ENCODE measurements at places on chromosomes 13 and 19.

GRCh38 chr13:33537676-33538075 is 252.1 kb upstream of the STARD13 start:
- no peak for DNase-seq

DNA sequence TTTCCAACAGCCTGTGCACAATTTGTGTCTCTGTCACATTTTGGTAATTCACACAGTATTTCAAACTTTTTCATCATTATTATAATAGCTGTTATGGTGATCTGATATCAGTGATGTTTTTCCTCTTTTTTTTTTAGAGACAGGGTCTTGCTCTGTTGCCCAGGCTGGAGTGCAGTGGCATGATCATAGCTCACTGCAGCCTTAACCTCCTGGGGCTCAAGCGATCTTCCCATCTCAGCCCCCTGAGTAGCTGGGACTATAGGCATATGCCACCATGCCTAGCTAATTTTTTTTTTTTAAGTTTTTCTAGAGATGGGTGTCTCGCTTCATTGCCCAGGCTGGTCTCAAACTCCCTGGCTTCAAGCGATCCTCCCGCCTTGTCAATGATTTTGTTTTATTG is 5.8 kb downstream of the MARK4 start:
- no peak for DNase-seq

DNA sequence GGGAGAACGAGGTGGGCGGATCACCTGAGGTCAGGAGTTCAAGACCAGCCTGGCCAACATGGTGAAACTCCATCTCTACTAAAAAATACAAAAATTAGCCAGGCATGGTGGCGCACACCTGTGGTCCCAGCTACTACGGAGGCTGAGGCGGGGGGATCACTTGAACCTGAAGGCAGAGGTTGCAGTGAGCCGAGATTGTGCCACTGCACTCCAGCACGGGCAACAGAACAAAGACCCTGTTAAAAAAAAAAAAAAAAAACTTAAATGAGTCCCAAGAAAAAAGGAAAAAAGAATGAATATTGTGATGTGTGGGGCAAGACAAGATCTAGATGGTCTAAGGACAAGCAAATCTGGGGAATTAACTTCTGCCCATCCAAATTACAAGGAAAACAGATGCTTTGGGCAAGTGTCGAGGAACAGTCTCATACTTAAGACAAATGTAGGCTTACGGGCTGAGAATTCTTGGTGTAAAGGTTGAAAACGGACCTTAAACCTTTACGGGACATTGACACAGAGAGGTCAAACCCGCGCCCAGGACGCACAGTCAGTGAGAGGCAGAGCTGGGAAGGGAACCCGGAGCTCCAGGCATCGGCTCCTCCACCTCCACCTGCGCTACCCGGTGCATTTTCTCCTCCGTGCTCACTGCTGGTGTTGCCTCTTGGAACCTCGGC is 656 bp upstream of the ZNF324 start:
- no peak for DNase-seq

DNA sequence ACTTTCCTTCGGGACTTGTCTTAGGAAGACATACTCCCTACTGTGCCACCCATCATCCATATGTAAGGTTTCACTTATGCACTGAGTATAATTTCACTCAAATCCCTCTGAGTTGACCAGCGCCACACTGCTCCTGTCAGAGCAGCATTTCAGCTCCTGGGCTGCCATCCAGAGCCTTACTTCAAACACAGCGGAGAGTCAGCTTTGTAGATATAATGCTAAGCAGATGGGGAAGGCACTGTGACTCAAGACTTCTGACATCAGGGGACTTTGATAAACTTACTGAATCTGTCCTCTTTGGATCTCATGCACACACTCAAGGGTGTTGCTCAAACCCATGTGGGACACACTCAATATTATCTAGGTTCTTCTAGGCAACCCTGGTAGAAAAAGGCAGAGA is 34.9 kb downstream of the DOCK9 start:
- DNase-seq: no peak

DNA sequence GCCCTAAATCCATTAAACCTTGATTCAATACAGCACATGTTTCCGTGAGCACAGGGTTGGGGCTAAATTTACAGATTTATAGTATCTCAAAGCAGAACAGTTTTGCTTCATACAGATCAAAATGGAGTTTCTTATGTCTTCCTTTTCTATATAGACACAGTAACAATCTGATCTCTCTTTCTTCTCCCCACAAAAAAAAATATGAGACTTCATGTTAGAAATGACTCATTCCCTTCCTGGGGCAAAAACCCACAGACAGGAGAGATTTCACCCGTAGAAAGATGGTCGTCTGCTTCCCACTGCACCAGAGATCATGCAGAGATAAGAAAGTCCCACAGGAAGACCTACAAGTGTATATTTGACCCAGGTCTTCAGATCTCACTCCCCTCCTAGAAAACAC is 7.7 kb upstream of the ZNF611 start:
- DNase-seq: no peak

DNA sequence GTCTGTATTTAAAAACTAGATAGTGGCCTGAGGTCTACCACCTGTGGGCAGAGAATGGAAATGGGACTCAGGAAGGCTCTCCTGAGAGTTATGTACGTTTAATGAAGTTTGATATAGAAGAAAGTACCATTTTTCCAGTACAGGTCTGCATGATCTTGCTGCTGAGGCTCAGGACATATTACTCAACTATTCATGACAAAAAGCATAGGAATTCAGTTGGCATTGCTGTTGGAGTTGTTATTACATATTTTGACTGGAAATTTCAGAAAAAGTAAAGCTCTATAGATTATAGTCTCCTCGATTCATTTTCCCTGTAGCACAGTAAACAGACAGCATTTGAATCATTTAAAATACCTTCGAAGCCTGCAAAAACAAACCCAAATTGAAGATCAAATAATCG is 469.8 kb downstream of the DCT start:
- DNase-seq: no peak

DNA sequence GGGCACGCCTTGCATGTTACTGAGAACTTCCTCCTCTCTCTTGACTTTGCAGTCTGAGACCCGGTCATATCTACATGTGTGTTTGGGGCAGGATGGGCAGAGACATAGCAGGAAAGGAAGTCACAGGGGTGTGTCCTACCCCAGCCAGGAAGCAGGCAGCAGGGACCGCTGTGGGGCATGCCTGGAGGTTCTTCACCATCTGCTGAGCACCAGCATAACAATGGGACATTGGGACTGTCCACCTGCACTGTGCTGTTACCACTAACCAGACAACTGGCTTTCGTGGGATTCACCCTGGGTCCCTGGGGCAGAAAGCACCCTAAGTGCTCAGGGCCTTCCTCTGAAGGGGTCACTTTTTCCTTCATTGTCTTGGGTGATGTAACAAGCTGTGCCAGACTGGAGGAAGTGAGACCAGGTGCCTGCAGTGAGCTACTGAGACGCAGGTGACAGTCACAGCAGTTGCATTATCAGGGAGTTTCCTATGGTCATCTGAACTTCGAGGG is 2.6 kb upstream of the HAUS5 start:
- no peak for DNase-seq

- no peak for DNase-seq
These were observed 16.6 kb downstream of the TMEM255B start for GRCh38 chr13:113775451-113776145.

GRCh38 chr13:112452380-112453206 is 76.4 kb downstream of the SPACA7 start:
- DNase-seq: no peak

GRCh38 chr19:5154129-5154798 is 185.4 kb downstream of the KDM4B start:
- no peak for DNase-seq

GRCh38 chr13:94419304-94419924 is 60.1 kb downstream of the DCT start:
- peak; percentile 16 for DNase-seq

DNA sequence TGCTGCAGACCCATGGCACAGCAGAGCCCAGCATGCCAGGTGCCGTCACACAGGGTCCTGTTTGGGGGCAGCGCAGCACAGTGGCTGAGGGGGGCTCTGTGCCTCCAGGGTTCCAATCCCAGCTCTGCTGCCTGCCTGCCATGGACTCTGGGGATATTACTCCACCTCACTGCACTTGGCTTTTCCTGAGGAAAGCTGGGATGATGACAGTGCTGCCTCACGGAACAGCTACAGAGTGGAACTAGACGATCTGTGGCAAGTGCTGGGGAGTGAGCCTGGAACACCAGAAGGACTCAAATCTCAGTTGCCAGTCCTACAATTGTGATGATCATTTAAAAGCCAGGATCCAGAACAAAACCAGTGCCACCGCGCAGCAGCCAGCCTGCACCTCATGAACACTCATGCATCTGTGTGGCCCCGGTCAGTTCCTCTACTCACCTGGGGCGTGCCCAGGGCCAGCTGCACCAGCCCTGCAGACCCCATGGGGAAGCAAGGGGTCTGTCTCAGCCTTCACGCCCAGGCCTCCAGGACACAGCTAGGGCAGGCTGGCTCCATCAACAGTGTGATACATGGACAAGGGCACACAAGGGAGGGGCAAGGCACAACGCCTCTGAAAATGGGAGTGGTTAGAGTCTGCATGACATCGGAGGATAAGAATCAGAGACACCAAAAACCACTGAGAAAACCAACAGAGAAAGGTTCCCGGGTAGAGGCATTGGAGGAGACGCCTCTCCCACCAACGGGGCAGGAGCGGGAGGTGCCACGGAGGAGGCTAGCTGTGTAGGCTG is 55.2 kb downstream of the ATP7B start:
- no peak for DNase-seq

DNA sequence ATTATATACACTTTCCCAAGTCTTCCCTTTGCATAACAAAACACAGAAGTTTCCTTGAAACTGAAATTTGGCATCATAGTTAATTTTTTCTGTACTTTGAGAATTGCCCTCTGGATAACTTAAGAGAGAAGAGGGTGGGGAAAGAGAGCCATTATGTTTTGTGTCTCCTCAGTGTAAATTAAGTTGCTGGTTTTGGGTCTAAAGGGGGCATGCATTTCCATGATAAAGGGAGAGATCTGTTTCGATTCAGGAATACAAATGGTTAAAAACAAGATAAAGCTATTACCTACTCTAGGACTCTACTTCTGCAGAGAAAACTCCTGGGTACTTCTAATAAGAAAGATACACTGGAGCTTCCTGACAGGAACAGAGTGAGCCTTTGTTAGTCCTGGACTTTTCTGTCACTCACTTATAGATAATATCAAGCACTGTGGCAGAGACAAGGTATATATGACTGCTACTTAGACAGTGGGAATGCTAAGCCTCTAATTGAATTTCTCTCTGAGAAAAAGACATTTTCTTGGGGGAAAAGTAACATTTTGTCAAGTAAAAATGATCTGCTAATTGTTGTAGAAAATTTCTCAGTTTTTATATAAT is 142.8 kb upstream of the PCDH9 start:
- DNase-seq: no peak

- DNase-seq: peak; percentile 57
These were observed 211.8 kb downstream of the UQCRFS1 start for GRCh38 chr19:29001141-29001581.

GRCh38 chr13:95970878-95971277 is 82.3 kb downstream of the UGGT2 start:
- no peak for DNase-seq

DNA sequence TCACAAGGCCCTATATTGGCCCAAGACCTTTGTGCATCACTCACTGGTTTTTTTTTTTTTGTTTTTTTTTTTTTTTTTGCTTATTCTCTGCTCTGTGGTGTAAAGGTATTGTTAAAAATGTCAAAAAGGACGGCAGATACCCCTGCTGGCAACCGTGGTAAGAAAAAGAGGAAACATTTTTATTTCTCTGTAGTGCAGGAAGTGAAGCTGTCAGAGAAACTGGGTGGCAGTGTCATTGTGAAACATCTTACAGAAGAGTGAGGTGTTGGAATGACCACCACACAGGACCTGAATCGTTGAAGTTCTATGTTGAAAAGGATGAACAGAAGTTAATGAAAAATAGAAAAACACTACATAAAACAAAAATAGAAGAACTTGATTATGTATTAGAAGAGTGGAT is 346.4 kb downstream of the FGF9 start:
- no peak for DNase-seq

DNA sequence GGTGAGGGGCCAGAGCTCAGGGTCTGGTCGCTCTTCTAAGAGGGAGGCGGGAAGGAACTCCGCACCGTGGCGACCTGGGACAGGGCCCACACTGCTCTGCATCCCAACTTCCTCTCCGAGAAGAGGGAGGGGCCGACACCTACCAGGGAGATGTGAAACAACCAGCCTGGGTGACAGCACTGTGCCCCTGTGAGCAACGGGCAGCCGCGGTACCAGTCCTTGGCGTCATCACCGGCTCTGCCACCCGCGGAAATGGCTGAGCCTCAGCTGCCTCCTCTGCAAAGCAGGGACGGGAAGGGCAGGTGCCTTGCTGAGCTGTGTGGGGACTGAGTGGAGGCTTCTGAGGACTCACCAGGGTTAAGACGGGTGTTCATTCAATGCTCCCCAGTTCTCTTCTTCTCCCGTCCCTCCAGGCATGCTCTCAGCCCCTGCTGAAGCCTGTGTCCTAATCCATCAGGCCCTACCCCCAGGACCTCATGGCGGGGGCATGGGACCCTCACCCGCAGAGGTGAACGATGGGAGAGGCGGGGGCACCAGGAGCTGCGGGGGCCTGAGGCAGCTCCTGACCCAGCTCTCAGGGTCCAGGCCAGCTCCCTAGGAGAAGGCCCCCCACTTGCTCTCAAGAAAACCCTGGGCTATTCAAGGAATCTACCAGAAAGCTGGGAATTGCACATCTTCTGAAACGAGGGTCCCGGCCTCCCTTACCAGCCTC is 9.3 kb downstream of the ZNF787 start:
- DNase-seq: no peak

- no peak for DNase-seq
These were observed 53.9 kb upstream of the CEACAM21 start for GRCh38 chr19:41521931-41522555.

DNA sequence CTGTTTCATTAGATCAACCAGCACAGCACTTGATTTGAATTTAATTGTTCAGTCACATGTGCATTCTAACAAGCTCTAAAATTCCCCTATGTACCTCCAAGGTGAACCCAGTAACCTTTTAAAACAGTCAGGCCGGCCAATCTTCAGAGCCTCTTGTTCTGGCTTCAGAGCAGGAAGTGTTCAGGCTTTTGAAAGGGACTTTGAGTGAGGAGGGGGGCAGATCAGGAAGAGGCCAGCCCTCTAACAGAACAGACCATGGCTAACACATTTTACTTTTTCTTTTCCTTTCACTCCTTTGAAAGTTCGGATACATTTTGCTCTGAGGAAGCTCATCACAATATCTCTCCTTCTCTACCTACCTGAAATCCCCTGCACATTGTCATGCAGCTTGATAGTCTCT is 390.3 kb downstream of the TBC1D4 start:
- DNase-seq: no peak

GRCh38 chr13:71619096-71619495 is 247.9 kb downstream of the DACH1 start:
- no peak for DNase-seq

GRCh38 chr13:75811841-75812240 is 175.7 kb downstream of the LMO7 start:
- no peak for DNase-seq

Data from Caki2 (cell line).